ENCODE measurements at places on chromosomes 7 and 10.

DNA sequence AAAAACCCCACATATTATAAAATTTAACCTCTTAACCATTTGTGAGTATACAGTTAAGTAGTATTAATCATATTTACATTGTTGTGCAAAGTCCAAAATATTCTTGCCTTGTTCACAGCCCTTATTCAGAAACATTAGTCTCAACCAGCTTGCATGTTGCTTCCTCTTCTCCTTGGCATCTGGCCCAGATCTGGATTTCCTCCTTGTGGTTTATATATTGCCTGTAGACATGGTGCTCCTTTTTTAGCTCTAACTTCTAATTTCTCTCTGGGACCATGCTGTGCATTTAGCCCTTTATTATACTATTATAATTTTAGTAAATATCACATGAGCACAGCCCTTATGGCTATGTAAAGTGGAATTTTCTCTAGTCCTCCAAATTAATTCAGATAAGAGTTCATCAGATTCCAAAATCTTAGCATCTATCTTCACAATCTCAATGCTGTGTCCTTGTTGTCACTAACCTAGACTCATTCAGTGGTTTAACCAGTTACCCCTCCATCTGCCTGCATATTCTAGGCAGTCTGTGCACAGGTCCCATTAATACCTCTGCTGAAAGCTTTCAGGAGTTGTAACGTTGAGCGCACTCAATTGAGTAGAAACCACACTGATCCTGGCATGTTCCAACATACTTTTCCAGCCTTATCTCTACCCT, 7.9 kb downstream of the CPED1 start:
- peak; percentile 18 for DNase-seq

- DNase-seq, result no peak
These were observed 42.9 kb upstream of the FGL2 start for GRCh38 chr7:77242554-77242953.

DNA sequence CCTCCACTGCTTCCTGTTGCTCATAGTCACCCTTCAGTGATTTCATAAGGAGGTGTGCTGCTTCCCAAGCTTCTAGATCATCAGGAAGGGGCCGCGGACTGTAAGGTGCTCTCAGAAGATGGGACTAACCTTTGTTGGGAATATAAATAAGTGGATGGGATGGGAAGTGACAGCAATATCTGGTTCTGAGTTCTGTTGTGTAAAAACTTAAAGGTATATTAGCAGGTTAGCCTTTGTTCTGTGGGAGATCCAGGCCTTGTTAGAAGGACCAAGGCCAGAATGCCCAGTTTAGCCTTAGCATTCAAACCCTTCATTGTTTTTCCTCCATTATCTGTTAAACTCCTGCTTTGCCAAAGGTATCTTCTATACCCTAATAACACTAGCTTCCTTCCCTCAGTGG, 12.4 kb downstream of the BUB3 start:
- no peak for DNase-seq

DNA sequence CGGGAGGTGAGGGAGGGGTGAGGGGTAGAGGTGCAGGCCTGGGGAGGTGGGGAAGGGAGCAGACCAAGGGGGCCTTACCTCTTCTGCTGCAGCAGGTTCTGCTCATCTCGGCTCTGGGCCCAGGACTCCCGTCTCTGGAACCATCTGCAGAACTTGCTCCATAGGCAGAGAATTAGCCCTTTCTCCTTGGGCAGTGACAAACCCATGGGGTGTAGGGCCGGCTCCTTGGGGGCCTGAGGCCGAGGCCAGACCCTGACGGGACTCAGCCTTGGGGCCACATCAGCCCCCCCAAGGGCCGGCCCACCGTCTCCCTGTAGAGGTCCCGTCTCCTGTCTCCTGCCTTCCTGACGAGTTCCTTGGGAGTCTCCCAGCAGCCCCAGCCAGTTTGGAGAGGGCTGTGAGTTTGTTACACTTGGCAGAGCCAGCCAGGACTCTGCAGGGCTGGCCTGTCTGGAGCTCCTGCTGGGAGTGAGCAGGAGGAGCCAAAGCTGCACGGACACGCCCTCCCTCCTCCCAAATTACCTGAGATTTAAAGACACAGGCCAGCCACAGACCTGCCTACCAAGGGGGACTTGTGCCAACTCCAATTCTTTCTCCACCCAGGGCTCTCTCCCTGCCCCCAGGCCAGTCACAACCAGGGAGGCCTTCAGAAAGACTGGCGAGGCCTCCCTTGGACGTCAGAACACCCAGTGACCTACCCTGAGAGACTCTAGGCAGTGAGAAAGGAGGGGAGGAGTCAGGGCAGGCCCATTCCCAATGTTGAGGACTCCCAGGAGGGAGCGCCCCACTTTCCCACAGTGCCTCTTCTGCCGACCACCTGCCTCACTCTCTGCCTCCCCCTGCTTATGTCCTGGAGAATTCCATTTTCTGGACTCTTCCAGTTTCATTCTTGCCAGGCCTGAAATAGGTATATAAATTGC, at the start of gene TRPV6:
TRPV6 (minus strand) TSS at position 435 of the 920 bp plus-strand sequence.
- DNase-seq, result no peak

DNA sequence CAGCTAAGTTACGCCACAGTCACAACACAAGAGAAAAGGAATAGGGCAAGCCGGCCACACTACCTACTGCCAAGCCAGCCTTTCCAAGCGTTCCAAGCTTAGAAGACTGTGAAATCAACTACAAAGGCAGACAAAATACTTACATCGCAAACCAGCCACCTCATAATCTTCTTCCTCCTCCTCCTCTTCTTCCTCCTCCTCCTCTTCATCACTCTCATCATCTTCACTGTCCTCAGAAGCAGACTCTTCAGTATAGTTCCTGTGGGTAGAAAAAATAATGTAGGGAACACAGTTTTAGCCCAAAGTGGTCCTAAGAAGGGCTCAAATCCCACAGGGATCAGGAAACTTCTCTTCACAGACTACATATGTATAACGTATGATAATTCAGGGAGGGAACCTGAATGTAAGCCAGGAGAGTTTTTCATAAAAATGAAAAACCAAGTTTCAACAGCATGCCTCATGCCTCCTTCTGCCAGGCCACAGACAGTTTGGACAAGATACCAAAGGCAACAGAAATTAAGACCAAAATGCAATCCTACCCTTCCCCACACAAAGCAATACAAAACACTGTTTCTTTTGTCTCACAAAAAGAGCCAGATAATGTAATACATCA, 13.6 kb downstream of the FZD9 start:
- DNase-seq, result no peak

DNA sequence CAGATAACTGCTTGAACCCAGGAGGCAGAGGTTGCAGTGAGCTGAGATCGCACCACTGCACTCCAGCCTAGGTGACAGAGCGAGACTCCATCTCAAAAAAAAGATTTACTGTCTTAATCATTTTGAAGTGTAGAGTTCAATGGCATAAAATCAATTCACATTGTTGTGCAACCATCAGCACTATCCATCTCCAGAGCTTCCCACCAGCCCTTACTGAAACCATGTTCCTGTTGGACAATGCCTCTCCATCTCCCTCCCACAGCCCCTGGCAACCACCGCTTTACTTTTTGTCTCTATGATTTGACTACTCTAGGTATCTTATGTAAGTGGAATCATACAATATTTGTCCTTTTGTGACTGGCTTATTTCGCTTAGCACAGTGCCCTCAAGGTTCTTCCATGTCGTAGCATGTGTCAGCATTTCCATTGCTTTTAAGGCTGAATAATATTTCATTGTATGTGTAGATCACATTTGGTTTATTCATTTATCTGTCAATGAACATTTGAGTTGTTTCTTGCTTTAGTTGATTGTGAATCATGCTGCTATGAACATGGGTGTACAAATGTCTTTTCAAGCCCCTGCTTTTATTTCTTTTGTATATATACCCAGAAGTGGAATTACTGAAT, 33.1 kb downstream of the NACAD start:
- no peak for DNase-seq

GRCh38 chr10:127117125-127117524, 79.3 kb downstream of the INSYN2A start:
- peak; percentile 89 for DNase-seq

- DNase-seq, result no peak
These were observed 93.5 kb downstream of the AKAP9 start for GRCh38 chr7:92034116-92034515.
